ENCODE measurements at places on chromosomes 11 and 22. TPM values are rescaled to one million over a fixed set of nuclear protein-coding genes. Genes with fewer than 3 reads are reported as not detected.

Gene NCF4
- 2.7 TPM for total RNA-seq

Gene OR52A1
- total RNA-seq: not detected

Gene MN1
- 21.6 TPM for total RNA-seq

DNA sequence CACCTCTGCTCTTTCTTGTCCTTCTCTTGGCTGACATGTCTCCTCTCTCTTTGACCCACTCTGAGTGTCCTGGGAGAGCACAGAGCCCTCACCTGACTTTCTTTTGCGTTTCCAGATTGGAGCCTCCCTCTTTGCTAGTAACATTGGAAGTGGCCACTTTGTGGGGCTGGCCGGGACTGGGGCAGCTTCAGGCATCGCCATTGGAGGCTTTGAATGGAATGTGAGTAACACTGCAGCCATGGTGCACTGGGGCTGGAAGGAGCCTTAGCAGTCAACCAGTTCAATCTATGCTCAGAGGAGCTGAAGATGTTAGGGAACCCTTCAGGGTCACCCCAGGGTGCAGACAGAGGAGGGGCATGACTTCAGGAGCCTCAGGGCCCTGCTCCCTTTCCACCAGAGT, 23.8 kb downstream of the SLC5A1 start:
- no peak for DNase-seq

GRCh38 chr11:79697905-79698304, 257.1 kb upstream of the TENM4 start:
- DNase-seq: no peak

DNA sequence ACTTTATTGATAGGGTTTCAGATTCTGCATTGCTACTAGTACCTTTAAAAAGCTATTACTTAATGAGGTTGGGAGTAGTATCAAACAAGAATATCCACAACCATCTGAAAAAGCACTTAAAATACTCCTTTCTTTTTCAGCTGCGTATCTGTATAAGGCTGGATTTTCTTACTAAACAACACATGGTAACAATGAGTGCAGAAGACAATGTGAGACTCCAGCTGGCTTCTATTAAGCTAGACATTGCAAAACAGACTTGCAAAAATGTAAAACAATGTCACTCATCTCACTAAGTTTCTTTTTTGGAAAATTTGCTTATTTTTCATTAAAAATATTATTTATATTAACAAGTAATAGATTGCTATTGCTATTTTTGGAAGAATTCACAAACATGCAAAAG, 132.6 kb downstream of the WNT11 start:
- DNase-seq: no peak

GRCh38 chr11:96187822-96188221, 155.2 kb downstream of the MAML2 start:
- DNase-seq: no peak

GRCh38 chr11:82986446-82986845, 84.9 kb downstream of the DDIAS start:
- no peak for DNase-seq

DNA sequence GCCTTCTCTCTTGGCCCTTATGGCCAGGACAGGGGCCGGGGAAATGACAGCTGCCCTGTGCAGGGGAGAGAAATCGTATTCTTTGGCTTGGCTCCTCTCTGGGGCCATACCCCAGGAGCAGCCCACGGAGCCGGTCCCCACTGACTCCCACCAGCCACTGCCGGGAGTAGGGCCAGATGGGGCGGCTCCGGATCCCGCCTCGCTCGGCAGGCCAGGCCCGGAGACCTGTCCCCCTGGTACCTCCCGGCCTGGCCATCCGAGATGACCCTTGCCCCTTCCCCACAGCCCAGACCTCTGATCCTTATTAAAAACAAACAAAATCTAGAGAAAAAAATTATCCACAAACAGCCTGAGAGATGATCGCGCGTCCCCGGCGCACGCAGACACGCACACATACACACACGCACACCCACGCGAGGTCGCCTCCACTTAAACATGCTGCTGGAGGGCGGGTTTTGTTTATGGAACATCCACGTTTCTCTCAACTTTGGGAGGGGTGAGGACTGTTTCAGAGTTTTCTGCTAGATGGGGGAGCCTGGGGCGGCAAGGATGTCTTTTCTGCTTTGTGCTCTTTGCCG, 59.1 kb downstream of the IGLL1 start:
- no peak for DNase-seq

All from psoas muscle (tissue), 8 donors.